Stimulated activated CD4-positive, alpha-beta T cell treated with anti-CD3 and anti-CD28 coated beads, TNF-alpha, amount 100 ng/mL, for 4 hours (primary cell): ENCODE measurements at places on chromosomes 5 and 9.

DNA sequence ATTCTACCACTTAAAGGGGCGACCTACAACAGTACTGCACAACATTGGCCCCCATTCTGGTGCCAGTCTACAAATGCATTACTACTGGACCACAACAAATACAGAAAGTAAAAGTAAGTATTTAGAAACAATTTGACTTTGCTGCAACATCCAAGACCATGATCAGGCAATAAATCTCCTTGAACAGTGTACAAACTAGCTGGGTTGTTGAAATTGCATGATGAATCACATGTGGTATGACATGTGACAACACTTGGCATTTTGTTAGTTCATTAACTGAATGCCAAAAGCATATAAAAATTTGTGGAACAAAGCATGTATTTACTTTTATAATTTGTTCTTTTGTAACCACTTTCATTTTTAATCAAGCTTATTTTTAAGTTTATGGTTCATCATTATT is 270.5 kb downstream of the NFIB start:
- no peak for DNase-seq

GRCh38 chr9:71910650-71911060 is 338 bp downstream of the ABHD17B start:
- DNase-seq = no peak

- DNase-seq = no peak
Observed at GRCh38 chr9:19137282-19137681, 10.0 kb upstream of the PLIN2 start.

GRCh38 chr5:10297646-10298204 is 10.0 kb downstream of the CMBL start:
- no peak for DNase-seq

- no peak for DNase-seq
Observed at GRCh38 chr5:84080908-84081307, 303.8 kb downstream of the EDIL3 start.

- DNase-seq = no peak
Observed at GRCh38 chr5:28766565-28767158, 1728.3 kb upstream of the CDH9 start.

DNA sequence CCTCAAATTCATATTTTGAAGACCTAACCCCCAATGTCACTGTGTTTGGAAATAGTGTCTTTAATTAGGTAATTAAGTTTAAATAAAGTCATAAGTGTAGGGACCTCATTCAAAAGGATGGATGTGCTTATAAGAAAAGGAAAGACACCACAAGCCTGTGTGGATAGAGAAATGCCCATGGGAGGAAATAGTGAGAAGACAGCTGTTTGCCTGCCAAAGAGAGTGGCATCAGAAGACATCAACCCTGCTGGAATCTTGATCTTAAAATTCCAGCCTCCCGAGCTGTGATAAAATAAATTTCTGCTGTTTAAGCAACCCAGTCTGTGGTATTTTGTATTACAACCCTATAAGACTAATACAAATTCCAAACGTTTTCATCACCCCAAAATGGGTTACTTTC is 1867.9 kb upstream of the NUDT12 start:
- DNase-seq = no peak

DNA sequence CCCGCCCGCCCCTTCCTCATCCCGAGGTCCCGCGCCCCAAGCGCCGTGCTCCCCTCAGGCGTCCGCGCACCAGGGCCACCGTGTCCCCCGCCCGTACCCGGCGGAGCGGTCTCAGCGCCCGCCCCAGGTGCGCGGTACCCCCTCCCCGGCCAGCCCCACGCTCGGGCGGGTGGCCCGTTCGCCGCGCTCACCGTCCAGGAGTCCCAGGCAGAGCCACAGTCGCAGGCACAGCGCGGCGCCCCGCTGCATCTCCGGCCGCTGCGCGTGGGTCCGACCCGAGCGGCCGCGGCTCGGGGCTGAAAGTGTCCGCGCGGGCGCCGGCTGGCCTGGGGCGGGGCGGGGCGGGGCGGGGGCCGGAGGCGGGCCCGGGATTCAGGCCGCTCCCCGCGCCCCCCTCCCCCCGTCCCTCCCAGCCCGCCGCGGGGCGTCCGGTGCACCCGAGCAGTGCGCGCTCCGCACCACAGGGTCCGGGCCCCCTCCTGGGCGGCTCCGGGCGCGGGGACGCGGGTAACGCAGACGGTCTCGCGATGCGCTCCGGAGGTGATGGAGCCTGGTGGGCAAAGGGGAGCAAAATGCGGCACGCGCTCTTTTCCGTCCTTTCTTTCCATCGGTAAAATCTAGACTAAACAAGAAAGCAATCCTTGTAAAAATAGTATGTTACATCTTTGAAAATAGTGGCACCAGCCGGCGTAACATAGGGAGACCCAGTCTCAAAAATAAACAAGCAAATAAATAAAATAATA is at the start of gene FLT4:
FLT4 (minus strand) TSS at position 304 of the 743 bp plus-strand sequence; CDS start at position 249, 55 bp downstream.
- DNase-seq = no peak

GRCh38 chr5:180602481-180603075 is 11.3 kb upstream of the SCGB3A1 start:
- no peak for DNase-seq

DNA sequence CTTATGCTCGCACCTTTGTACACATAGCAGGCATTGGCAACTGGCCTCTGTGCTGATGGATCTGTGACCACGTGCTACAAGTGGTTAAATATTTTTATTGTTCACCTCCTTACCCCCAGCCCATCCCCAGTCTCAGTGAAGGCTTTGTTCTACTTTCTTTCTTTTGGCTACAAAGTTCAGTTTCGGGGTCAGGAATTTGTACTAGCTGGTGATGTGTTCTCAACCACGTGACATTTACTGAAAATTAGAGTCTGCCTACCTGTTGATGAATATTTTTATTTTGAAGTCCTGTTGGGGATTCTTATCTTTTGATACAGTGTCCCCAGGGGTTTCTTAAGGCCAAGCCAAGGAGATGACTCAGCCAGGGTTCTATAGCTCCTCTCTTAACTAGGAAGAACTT is 47.8 kb downstream of the C9orf57 start:
- no peak for DNase-seq

GRCh38 chr9:2128141-2128540 is 113.0 kb downstream of the SMARCA2 start:
- DNase-seq = no peak

DNA sequence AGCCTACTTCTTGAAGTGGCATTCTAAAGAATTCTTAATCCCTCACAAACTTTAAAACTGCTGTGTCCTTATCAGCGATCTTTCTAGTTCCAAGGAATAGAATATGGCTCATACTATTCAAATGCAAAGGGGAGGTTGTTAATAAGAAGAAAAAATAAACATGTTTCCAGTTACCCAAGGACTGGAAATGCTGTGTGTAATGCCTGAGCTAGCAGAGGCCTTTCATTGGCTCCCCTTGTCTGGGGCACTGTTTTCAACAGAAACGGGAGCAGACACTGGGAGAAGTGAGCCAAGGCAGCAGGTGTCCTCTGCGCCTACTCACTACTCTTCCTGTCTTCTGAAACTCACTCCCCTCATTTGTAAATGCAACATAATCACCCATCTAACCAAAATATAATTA is 253.0 kb downstream of the MARCHF11 start:
- DNase-seq = no peak

DNA sequence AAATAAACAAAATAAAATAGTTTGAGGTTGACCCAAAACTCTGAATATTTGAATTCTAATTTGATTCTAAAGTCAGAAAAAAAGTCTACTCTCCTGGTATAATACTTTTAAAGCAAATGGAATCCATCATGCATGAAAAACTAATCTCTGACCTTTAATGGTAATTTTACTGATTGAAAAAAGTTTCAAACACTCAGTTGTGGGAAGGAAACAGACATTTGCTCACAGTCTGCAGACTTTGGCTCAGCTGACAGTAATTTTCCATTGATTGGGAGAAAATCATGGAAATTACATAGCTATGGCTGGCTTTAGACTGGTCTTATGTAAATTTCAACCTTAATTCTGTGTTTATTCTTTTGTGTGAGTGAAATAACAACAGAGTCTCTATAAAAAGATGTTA is 574.3 kb downstream of the PDE4D start:
- no peak for DNase-seq

- no peak for DNase-seq
Observed at GRCh38 chr5:14066326-14066725, 76.8 kb upstream of the TRIO start.

DNA sequence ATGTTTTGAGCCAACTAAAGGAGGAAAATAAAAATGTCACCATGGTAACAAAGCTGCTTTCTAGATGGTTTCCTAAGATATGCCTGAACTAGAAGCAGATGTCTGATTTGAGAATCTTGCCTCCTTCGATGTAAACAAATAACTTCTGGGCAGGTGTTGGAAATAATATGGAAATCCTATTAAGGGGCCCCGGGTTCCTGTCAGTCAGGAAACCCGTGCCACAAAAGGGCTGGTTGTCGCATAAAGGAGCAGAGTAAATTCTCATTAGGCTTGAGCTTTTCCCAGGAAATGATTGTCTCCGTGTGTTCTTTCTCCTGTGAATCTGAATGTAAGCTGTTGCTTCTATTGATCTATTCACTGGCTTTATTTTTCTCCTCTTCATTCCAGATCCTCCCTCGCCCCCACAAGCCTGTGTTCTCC is 90.8 kb downstream of the TLE4 start:
- no peak for DNase-seq

- DNase-seq = no peak
Observed at GRCh38 chr5:121251954-121252353, 599.7 kb upstream of the FTMT start.

DNA sequence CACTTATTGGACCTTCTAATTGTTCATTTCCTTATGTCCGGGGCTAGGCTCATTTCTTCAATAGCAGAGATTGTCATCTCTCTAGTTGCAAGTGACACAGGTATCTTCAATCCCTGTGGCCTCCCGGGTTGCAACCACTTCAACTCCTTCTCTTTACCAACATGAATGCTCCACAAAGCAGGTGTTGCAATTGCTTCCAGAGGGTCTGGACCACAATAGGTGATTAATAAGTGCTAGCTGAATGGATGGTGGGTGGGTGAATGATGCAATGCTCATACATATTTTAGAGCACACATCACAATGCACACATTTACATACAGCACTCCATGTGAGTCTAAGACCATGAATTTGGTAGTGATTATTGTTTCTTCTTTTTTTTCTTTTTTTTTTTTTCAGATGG is 2.6 kb downstream of the CEMIP2 start:
- no peak for DNase-seq

DNA sequence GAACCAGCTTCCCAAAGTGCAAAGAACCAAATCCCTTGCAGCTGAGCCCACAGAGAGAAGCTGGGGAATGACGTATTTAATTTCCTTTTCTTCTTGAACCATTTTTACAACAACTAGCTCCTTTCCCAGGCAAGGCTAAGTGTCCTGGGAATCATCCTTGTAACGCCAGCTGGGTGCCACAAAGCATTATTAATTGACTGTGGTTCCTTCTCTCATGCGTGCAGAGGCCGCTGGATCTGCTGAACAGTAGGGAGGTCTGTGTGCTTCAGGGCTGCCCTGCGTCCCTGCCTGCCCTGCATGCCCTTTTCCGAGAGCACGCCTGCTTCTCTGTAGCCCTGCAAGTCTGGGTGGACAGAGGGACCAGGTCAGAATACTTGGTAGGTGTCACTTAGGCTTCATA is 124.1 kb upstream of the OTULINL start:
- DNase-seq = no peak

DNA sequence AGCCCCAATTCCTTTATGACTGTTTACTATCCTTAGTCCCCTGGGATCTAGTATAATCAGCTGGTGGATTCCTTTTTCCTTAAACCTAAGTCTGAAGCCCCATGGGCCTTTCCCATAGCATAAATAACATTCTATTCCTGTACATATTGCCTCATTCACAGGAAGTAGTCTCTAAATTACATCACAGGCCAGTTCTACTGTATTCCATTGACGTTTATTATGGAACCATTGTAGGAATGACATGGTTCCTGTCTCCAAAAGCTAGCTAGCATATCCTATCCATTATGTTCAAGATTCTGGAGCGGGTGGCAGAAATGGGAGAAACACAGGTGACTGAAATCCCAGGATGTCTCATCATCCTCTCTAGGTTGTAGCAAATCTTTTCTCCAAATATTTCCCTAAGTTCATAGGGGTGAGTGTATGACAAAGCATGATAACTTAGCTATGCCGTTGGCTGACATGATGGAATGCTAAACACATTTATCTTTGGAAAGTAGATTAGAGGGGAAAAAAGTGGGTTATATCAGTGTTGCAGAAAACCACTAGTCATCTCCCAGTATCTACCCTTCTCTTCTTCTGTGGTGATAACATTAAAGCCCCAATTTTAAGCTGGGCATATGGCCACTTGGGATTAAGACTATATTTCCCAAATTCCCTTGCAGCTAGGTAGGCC is 140.1 kb downstream of the FGF1 start:
- no peak for DNase-seq

DNA sequence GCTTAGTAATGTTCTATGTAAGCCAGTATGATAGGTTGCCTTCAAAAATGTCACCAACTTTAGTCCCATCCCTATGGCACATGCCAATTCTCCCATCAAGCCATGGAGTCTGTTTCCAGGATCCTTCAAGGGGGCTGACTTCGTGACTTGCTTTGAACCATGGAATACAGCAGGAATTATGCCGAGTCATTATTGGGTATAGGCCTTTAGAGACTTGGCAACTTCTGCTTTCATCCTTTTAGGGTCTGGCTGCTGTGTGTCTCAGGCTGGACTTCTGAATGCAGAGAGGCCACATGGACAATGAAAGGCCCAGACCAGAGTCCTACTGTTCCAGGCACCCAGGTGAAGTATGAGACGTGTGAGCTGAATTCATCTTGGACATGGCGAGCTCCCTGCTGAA is 109.8 kb downstream of the DENND1A start:
- DNase-seq = no peak

- DNase-seq = no peak
Observed at GRCh38 chr9:112819635-112820496, 69.3 kb downstream of the SNX30 start.
